ENCODE measurements at places on chromosomes 6 and 20. TPM values are rescaled to one million over a fixed set of nuclear protein-coding genes. Genes with fewer than 3 reads are reported as not detected.

- no peak for DNase-seq
- no peak overlapping the region for H3K4me3 ChIP-seq
- H3K36me3 ChIP-seq = no peaks in the 10 kb centered on the region
Observed at GRCh38 chr6:143695130-143695968, 17.6 kb downstream of the PHACTR2 start.

DNA sequence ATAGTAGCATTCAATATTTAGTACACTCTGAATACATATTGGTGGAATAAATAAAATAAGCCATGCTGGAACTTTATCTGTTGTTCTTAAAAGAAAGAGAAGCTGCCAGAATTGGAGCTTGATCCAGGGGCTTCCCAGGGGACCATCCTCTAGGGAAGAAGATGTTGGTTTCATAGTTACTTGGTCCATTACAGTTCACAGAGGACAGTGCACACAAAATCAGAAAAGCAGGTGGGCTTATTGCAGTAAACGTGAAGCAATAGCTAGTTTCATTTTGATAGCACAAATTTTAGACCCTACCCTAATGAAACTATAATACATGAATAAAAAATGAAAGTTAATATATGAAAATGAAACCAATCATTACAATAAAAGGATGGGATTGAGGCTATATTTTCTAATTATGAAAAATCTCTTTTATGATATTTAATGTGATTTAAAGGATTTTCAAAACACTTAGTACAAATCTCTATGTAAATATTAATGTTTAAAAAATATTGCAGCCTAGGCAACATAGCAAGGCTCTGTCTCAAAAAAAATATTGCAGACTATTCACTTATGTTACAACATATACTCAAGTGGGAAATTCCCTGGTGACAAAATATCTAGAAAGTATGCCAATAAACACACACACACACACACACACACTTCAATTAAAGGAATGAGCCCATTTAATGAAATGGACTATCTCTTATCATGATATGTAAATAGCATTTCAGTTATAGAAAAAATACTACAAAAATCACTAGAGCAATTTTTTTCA lies 227.0 kb upstream of the MARCKS start:
- peaks cover 1% of the 10 kb centered on the region for H3K27me3 ChIP-seq
- no peak overlapping the region for H3K4me3 ChIP-seq
- H3K27ac ChIP-seq = no peak overlapping the region
- no peak for DNase-seq

GRCh38 chr6:34656378-34657036 lies 40.1 kb downstream of the ILRUN start:
- no peak for DNase-seq
- H3K27ac ChIP-seq = peak overlapping the region; percentile 93
- peak overlapping the region; percentile 85 for H3K4me3 ChIP-seq
- peaks cover 24% of the 10 kb centered on the region for H3K4me1 ChIP-seq

DNA sequence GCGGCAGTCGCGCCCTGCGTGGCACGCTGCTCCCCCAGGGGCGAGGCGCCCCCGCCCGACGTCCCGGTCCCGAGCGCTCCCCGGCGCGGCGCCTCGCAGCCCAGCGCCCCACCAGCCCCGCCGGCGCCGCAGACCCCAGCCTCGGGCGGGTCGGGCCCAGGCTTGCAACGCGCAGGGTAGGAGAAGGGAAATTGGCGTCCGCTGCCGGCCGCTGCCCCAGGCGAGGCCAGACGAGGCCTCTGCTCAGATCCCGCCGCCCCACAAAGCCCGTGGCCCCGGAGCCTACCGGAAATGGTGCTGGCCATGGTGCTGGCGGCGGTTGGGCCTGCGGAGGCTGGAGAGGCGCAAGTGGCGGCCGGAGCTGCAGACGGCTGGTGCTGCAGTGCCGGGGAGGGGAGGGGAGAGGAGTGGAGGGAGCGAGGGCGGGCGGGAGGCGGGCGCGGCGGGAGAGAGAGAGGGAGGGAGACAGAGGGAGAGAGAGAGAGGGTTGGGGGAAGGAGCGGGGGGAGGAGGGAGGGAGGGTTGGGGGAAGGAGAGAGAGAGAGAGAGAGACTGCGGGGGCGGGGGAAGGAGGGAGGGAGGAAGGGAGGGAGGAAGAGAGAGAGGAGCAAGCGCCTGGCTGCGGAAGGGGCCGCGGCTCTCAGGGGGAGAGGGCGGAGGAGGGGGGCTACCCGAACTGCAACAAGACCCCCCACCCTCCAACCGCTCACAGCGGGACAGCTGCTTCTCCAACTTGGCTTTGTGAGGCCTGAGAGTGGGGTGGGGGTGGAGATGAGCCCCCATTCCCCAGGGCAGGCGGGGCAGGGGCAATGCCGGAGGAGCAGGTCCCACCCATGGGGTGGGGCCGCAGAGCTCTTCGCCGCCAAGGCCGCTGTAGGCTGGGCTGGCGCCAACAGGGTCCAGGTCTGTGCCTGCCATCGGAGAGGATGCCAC lies at the start of gene STMN3:
TSS of gene STMN3 (minus strand) at position 384 of the 933 bp plus-strand sequence. CDS start at position 305, 79 bp downstream.
- H3K27me3 ChIP-seq = peaks cover 9% of the 10 kb centered on the region
- H3K4me3 ChIP-seq = peak within 1 kb of the TSS; percentile 85
- peak within 1 kb of the TSS; percentile 56 for H3K27ac ChIP-seq
- H3K36me3 ChIP-seq = no peaks in the 10 kb centered on the region
- peak; percentile 83 for DNase-seq

- H3K27ac ChIP-seq = no peak overlapping the region
- DNase-seq = no peak
- H3K4me1 ChIP-seq = no peaks in the 10 kb centered on the region
- no peaks in the 10 kb centered on the region for H3K27me3 ChIP-seq
- H3K4me3 ChIP-seq = no peak overlapping the region
- no peaks in the 10 kb centered on the region for H3K36me3 ChIP-seq
Observed at GRCh38 chr6:71446470-71446869, 157.9 kb downstream of the OGFRL1 start.

GRCh38 chr6:25175196-25175595 lies 104.0 kb upstream of the CARMIL1 start:
- H3K36me3 ChIP-seq = peaks cover 4% of the 10 kb centered on the region
- H3K4me3 ChIP-seq = no peak overlapping the region
- H3K4me1 ChIP-seq = peaks cover 34% of the 10 kb centered on the region
- no peaks in the 10 kb centered on the region for H3K27me3 ChIP-seq
- H3K27ac ChIP-seq = no peak overlapping the region

DNA sequence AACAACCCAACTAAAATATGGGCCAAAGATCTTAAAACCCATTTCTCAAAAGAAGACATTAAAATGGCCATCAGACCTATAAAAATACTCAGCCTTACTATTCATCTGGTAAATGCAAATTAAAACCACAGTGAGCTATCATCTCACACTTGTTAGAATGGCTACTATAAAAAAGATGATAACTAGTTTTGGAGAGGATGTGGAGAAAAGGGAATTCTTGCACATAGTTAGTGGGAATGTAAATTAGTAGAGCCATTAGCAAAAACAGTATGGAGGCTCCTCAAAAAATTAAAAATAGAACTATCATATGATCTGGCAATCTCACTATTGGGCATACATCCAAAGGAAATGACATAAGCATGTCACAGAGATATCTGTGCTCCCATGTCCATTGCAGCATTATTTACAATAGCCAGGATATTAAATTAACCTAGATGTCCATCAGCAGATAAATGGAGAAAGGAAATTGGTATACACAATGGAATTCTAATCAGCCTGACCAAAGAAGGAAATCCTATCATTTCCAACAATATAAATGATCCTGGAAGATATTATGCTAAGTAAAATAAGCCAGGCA lies 2.9 kb downstream of the SIRPB1 start:
- no peaks in the 10 kb centered on the region for H3K27me3 ChIP-seq
- no peak overlapping the region for H3K4me3 ChIP-seq
- H3K27ac ChIP-seq = no peak overlapping the region
- no peak for DNase-seq
- peaks cover 39% of the 10 kb centered on the region for H3K4me1 ChIP-seq

DNA sequence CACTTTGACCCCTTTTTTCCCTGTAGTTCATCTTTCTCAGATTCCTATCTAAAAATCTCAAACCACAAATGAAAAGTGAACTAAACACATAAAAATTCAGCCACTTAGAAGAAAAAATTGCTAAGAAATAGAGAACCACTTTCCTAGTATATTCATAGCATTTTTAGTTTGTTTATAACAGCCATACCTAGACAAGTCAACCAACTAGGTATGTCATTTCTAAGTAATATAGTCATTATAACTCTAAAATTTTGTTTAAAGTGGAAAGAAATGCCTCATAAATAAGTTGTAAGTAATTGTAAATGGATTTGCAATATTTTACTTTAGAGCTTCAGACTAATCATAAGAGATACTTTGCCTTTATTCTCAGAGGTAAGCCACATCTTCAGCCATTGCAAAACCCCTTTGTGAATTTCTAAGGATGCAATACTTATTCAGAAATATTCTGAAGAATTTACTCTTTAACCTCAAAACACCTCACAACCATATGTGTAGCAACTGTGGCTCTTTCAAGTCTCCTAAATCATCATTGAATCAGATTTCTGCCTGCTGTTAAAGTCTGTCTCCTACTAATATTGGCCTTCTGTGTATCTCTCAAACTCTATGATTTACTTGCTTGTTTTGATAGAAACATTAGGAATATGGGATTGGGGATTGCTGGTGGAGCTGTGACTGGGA lies 6.9 kb upstream of the SUMO4 start:
- no peak for DNase-seq
- no peak overlapping the region for H3K27ac ChIP-seq
- no peak overlapping the region for H3K4me3 ChIP-seq
- peaks cover 36% of the 10 kb centered on the region for H3K4me1 ChIP-seq
- H3K27me3 ChIP-seq = no peaks in the 10 kb centered on the region

DNA sequence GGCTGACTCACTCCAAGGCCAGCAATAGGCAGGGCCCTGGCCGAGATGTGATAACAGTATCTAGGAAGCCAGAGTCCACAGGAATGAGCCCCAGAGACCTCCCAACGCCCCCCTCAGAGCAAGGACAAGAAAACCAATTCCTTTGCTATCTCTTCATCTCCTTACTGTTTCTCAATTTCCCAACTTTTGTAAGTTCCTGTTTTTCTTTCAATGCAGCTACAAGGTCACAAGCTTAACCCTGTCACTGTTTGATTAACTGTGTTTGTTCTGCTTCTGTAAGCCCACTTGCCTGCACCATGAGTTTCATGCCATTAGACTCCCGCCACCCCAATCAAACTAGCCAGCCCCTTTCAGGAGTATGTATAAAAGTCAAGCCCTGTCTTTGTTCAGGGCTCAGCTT lies 3.5 kb downstream of the FKBP1C start:
- H3K27me3 ChIP-seq = no peaks in the 10 kb centered on the region
- H3K4me1 ChIP-seq = no peaks in the 10 kb centered on the region
- no peaks in the 10 kb centered on the region for H3K36me3 ChIP-seq
- H3K4me3 ChIP-seq = no peak overlapping the region
- H3K27ac ChIP-seq = no peak overlapping the region

DNA sequence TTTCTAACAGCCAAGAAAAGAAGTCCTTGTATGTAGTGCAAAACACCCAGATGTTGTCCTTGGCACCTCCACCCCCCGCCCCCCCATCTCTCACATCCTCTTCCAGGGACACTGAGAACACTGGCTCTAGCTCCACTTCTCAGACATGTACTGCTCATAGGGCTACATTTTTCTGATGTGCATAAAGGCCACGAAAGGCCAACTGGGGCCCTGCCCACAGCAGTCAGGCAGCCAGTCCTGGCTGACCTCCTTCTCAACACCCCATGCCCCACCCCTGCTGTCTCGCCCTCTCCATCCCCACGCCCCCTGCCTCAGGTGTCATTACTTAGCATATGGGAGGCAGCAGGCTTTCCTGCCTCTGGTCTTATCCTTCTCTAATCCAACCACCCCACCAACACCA lies 11.3 kb downstream of the GABRR1 start:
- H3K4me3 ChIP-seq = no peak overlapping the region
- H3K27me3 ChIP-seq = peaks cover 9% of the 10 kb centered on the region
- H3K4me1 ChIP-seq = no peaks in the 10 kb centered on the region
- no peak for DNase-seq
- H3K36me3 ChIP-seq = no peaks in the 10 kb centered on the region

DNA sequence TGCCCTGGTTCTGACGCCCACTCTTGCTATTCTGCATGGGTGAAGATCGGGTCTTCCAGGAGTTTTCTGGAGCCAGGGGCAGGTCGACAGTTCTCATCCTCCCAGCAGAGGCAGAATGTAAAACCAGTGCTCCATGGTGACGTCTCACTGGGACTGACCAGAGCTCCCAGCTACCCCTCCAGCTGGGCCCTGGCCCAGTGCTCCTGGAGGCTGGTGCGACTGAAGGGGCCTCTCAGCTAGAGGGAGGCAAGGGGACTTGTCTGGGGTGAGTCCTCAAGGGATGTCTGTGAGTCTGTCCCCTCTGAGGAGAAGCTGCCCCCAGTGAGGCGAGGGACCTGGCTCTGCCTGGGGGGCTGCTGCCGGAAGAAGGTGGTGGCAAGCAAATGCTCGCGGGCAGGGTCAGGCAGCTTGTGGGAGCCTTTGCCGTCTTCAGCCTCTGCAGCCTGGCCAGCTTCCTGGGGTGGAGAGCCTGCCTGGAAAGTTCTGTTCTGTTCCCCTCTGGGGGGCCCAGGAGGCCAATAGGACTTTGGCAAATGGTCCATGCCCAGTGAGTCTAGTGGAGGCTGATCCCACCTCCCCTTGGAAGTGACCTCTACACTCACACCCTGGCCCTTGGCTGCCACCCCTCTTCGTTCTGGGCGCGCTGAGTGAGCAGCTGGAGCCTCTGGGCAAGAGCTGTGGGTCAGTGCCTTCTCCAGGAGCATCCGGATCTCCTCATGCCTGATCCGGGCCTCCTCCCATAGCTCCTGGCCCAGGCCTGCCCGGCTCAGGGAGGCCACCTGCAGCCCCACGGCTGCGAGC lies 47.5 kb downstream of the KIAA1755 start:
- no peak overlapping the region for H3K27ac ChIP-seq
- no peak for DNase-seq
- H3K4me3 ChIP-seq = no peak overlapping the region
- no peaks in the 10 kb centered on the region for H3K36me3 ChIP-seq

DNA sequence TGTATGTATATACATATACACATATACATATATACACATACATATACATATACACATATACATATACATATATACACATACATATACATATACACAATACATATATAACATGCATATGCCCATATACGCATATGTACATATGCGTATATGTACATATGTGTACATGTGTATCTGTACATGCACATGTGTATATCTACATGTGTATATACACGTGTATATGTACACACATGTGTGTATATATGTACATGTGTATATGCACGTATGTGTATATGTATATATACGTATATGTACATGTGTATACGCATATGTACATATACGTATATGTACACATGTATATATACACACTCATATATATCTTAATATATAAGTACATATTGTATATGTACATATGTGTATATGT lies 60.3 kb downstream of the RGS17 start:
- no peak for DNase-seq
- H3K4me1 ChIP-seq = no peaks in the 10 kb centered on the region
- no peak overlapping the region for H3K4me3 ChIP-seq
- no peak overlapping the region for H3K27ac ChIP-seq

- DNase-seq = no peak
- H3K4me1 ChIP-seq = peaks cover 16% of the 10 kb centered on the region
- no peak overlapping the region for H3K27ac ChIP-seq
- H3K36me3 ChIP-seq = peaks cover 3% of the 10 kb centered on the region
- no peak overlapping the region for H3K4me3 ChIP-seq
- peaks cover 77% of the 10 kb centered on the region for H3K27me3 ChIP-seq
Observed at GRCh38 chr6:28633445-28634215, 107.9 kb downstream of the GPX5 start.

The KCNK16 gene
- not detected for total RNA-seq

The SYNDIG1 gene
- not detected for total RNA-seq

The ABCC10 gene
- 58.3 TPM for total RNA-seq

The RNF182 gene
- total RNA-seq = not detected
